ENCODE measurements at places on chromosomes 11 and 22.
A peak's percentile ranks its signal among the peaks of the same experiment; 100 is the strongest.

GRCh38 chr11:103623933-103624332 is 412.5 kb upstream of the DDI1 start:
- DNase-seq = no peak

- DNase-seq = no peak
These were observed 50.2 kb upstream of the PICALM start for GRCh38 chr11:86119077-86119476.

GRCh38 chr11:118169300-118170140 is 6.9 kb downstream of the SCN2B start:
- DNase-seq = no peak

GRCh38 chr11:118939953-118940598 is 14.3 kb upstream of the BCL9L start:
- no peak for DNase-seq

GRCh38 chr11:117959438-117960149 is 26.6 kb upstream of the IL10RA start:
- DNase-seq = no peak

DNA sequence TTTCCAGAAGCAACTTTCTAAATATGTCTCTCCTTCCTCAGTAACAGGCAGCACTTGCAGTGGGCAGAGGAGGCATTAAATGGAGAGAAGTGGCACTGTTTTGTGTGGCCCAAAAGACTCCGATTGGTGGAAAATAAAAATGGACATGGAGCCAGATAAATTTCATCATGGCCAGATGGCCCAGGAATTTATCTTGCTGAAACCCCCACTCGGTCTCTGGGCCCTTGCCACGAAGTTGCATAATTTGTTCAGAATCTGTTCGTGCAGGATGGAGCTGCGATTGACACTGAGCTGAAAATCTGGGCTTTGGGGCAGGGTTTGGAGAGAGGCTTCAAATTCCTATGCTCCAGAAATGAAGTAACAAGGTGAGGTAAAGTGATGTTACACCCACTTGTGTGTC is 65.5 kb downstream of the C11orf91 start:
- no peak for DNase-seq

- no peak for DNase-seq
These were observed 29.8 kb downstream of the ADAMTS15 start for GRCh38 chr11:130478204-130478701.

- no peak for DNase-seq
These were observed 82.7 kb downstream of the RPL27A start for GRCh38 chr11:8765294-8765693.

GRCh38 chr11:69014084-69014851 is 1.2 kb upstream of the MRGPRF start:
- no peak for DNase-seq

DNA sequence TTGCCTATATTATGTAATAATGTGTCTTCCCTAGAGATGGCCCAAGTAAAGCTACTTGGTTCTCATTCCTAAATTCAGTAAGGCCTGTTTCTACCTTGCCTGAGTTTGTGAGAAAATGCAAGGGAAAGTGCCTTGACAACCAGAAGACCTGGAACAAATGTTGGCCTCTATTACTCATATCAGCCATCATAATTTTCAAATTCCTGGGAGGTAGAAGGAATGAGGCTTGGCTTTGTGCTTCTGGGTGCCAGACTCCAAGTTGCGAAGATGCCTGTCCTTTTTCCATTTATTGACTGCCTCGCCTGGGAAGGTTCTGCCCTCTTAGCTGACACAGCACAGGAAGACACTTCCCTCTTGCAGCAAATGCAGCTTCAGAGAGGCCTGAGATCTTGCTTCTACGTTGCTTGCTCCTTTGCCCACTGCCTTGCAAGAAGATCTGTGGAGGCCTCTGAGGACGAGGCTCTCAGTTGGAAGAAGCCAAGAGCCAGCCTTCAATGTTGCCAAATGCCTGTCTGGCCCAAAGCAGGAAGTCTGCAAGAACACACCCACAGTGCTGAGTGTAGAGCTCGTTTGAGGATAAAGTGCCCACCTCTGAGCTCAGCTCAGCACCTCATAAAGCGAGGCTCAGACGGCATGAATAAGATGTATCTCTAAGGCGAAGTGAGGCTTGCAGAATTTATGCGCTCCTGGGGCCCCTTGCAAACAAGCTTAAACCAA is 120.1 kb downstream of the GALNT18 start:
- no peak for DNase-seq

- no peak for DNase-seq
These were observed 124.0 kb downstream of the ETS1 start for GRCh38 chr11:128463371-128463829.

- peak; percentile 33 for DNase-seq
These were observed 57.2 kb upstream of the ALDH3B2 start for GRCh38 chr11:67731583-67731982.

DNA sequence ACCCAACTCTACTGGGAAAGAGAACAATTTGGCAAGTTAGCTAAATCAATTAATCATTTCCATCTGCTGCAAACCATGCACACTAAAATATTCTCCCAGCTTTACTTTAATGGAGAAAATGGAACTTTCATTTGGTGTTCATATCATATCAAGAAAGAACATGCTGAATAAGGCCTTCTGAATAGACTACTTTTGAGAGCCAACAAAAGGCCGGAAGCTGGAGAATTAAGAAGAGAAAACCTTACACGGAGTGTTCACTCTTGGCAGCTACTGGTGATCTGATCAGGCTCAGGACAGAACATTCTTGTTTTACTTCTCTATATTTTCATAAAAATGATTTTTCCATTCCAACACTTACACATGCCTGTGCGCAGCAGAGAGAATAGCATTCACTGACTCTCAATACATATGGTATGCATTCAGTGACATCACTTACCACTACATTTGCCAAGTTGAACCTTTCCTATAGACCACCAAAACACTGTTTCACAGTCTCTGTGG is 165.3 kb downstream of the TTC28 start:
- DNase-seq = no peak

- DNase-seq = peak; percentile 44
These were observed 653 bp downstream of the GRK3 start for GRCh38 chr22:25564979-25565677.

All from NCI-H2171 treated with DMSO at 0.1 percent for 48 hours (cell line).